ENCODE measurements at places on chromosomes 7 and 10.

DNA sequence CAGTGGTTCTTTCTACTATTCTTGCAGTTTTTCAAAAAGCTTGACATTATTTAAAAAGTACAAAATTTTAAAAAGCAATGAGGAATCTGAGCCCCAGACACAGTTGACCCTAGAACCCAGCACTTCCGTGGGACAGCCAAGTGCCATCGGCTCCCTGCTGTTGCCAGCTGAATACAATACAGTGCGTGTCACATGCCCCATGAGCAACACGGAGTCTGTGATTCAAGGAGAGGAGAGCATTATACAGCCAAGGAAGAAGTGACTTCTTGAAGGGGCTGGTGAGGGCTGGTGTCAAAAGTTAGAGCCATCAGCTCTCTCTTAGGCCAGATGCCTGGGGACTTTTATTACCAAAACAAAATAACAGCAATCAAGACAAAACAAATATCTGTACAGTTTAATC is 123.0 kb upstream of the FGFR2 start:
- no peak overlapping the region for H3K27ac ChIP-seq
- no peaks in the 10 kb centered on the region for H3K4me1 ChIP-seq
- no peaks in the 10 kb centered on the region for H3K36me3 ChIP-seq

- no peak overlapping the region for H3K27ac ChIP-seq
- no peak overlapping the region for H3K4me3 ChIP-seq
- H3K27me3 ChIP-seq, result no peaks in the 10 kb centered on the region
- H3K4me1 ChIP-seq, result peaks cover 29% of the 10 kb centered on the region
These were observed 20.6 kb upstream of the CABCOCO1 start for GRCh38 chr10:61642150-61642571.

GRCh38 chr7:76165106-76165972 is 36.4 kb upstream of the SRRM3 start:
- H3K27me3 ChIP-seq, result no peaks in the 10 kb centered on the region
- H3K4me1 ChIP-seq, result peaks cover 7% of the 10 kb centered on the region
- peak overlapping the region; percentile 99 for H3K27ac ChIP-seq
- DNase-seq, result no peak

DNA sequence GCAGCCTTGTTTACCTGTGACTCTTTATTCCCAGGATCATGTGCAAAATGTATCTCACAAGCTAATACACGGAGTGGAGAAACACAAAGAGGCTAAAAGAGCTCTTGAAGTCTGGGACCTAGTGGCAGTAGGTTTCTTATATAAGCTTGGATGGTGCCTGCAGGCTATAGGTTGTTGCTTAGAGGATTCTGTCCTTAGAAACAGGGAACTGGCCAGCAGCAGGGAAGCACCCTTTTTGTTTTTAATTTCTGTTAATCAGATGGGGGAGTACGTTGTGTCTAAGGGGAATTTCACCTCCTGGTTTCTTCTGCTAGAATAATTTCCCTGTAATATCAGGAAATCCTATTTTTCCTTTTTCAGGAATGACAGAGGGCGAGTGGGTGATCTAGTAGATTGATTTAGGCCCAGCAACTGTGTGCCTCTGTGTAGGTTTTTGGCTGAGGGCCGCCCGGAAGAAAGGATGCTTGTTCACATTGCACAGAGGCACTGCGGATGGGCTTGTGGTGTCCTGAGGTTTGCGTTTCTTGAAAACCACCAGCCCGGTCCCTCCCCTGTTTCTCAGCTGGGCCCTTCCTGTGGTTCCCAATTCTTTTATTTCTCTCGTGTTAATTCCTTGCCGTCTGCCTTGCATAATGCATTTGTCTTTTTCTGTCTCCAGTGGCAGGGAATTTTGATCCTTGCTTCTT is 158.0 kb downstream of the CAMK1D start:
- no peak overlapping the region for H3K4me3 ChIP-seq
- no peak for DNase-seq
- H3K4me1 ChIP-seq, result peaks cover 9% of the 10 kb centered on the region
- no peak overlapping the region for H3K27ac ChIP-seq

DNA sequence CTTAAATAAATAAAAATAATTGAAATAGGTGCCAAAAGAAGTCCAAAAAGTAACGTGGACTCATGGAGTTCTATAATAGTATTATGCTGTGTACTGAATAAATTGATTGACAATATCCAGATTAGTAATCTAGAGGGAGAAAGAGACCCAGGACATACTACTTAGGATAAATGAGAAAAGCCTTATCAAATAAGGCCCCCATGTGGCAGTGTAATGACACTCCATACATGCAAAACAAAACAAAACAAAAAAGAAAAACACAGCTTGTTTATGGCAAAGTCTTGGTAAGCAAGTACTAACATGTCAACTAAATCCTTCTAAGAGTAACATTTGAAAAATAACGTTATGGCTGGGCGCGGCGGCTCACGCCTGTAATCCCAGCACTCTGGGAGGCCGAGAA is 3.6 kb upstream of the RUNDC3B start:
- DNase-seq, result no peak
- no peaks in the 10 kb centered on the region for H3K36me3 ChIP-seq
- peaks cover 26% of the 10 kb centered on the region for H3K27me3 ChIP-seq
- H3K27ac ChIP-seq, result no peak overlapping the region
- H3K4me3 ChIP-seq, result no peak overlapping the region

- peak overlapping the region; percentile 79 for H3K27ac ChIP-seq
- H3K36me3 ChIP-seq, result no peaks in the 10 kb centered on the region
These were observed 2.6 kb upstream of the RFC2 start for GRCh38 chr7:74256491-74257408.

DNA sequence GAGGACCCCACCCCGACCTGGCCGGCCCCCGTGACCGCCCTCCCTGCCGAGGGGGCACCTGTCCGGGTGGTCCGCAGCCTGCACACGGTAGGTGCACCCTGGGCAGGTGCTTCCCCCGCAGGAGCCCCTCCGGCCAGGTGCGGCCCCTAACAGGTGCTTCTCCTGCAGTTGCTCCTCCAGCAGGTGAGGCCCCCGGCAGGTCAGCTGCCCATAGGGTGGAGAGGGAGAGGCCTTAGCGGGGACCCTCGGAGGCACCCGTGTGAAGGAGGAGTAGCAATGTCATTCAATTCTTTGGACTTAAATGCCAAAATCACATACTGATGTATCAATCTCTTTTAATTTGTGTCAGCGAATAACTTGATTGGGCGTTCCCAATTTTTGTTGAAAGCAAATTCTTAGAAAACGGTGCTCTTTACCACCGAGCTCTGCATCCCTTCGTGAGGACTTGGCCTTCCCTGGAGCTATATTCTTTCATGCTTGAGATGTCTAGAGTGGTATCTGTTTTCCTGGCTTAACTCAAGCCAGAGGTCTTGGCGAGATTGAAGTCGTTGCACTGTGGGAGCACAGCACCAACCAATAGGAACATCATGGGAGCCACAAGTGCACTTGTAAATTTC is 738 bp upstream of the NCAPG2 start:
- H3K27ac ChIP-seq, result no peak overlapping the region
- H3K4me3 ChIP-seq, result peak overlapping the region; percentile 91
- DNase-seq, result peak; percentile 44
- no peaks in the 10 kb centered on the region for H3K27me3 ChIP-seq
- peaks cover 8% of the 10 kb centered on the region for H3K36me3 ChIP-seq
- H3K4me1 ChIP-seq, result peaks cover 33% of the 10 kb centered on the region

GRCh38 chr10:50310560-50311174 is 59.4 kb upstream of the ASAH2 start:
- peak; percentile 76 for DNase-seq
- peaks cover 8% of the 10 kb centered on the region for H3K36me3 ChIP-seq
- no peak overlapping the region for H3K27ac ChIP-seq
- H3K4me3 ChIP-seq, result no peak overlapping the region

- no peak overlapping the region for H3K4me3 ChIP-seq
- DNase-seq, result no peak
- no peak overlapping the region for H3K27ac ChIP-seq
- H3K4me1 ChIP-seq, result no peaks in the 10 kb centered on the region
These were observed 220.2 kb downstream of the KCNMA1 start for GRCh38 chr10:77417359-77417758.

DNA sequence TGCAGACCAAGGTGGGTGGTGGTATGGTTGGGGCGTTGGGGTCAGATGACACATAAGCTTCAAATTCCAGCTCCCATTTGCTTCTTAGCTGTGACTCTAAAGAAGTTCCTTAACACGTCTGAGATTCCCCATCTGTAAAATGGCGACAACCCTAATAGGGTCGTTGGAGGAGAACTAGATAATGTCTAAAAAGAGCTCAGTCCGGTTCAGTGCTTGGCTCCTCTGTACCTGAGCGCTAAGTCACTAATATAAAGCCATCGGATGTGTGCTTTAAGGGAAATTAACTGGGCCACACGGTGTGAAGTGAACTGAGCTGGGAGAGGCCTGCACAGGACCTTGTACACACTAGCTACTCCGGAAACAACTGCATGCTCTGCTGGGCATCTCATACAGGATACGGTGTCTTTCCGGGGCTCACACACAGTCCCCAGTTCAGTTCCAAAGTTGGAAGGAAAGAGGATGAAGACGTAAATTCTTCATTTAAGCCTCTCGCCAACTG is 476 bp upstream of the ZFYVE27 start:
- H3K27me3 ChIP-seq, result peaks cover 27% of the 10 kb centered on the region
- peaks cover 4% of the 10 kb centered on the region for H3K36me3 ChIP-seq
- no peak for DNase-seq
- H3K27ac ChIP-seq, result no peak overlapping the region
- H3K4me1 ChIP-seq, result peaks cover 6% of the 10 kb centered on the region
- H3K4me3 ChIP-seq, result no peak overlapping the region

GRCh38 chr10:86657396-86658011 is 3.2 kb downstream of the OPN4 start:
- no peak for DNase-seq
- H3K4me1 ChIP-seq, result no peaks in the 10 kb centered on the region
- no peak overlapping the region for H3K27ac ChIP-seq
- no peaks in the 10 kb centered on the region for H3K27me3 ChIP-seq
- H3K36me3 ChIP-seq, result no peaks in the 10 kb centered on the region

DNA sequence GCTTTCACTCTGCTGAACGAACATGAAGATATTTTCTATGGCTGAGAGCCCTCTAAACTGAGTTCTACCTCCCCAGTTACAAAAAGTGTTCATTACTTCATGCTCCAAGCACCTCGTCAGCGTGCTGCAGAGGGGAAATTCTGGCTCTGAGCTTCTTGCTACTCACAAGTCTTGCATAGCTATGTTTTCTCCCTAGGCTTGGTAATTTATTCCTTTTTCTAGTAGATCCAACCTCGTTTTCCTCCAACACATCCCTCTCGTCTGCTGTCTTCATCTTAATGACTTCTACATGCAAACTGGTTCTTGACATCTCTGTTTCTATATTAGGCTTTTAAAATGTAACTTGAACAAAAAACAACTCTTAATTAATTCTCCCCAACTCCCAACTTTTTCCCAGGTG is 1034.5 kb downstream of the REEP3 start:
- H3K4me1 ChIP-seq, result 0 out of 2 replicates have a peak, but pooled peaks cover 9% of the 10 kb centered on the region
- no peak for DNase-seq
- H3K36me3 ChIP-seq, result no peaks in the 10 kb centered on the region
- no peak overlapping the region for H3K4me3 ChIP-seq
- H3K27ac ChIP-seq, result no peak overlapping the region

DNA sequence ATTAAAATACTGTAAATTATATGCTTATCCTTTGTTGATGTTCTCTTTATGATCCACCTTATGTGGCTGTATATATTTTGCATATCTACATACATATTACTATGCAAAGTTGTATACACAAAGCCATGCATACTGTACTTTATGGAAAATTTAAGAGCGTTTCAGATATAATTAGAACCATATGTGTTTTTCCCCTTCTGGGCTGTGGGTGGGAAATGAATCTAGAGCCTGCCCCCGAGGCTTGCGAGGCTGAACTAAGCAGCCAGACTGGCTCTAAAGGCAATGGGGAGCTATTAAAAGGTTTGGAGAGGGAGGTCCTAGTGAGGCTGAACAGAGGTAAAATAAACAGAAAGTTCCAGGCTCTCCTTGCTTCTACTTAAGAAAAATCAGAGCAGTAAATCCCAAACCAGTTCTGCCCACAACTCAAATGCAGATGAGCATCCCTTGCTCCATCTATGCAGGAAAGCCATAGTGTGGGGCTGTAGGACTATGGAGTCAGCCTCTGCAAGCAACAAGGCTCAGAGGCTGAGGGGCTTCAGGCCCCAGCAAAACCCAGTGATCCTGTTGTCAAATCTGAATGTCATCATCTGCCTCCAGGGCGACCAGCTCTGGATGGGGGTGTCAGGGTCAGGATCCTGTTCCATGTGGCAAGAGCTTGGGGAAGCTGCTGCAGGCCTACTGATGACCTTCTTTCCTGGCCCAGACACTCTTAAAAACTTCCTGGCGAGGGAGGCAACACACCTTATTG is 14.1 kb upstream of the DDIT4 start:
- no peaks in the 10 kb centered on the region for H3K27me3 ChIP-seq
- peak overlapping the region; percentile 96 for H3K27ac ChIP-seq
- H3K36me3 ChIP-seq, result no peaks in the 10 kb centered on the region
- H3K4me1 ChIP-seq, result peaks cover 30% of the 10 kb centered on the region

GRCh38 chr7:8509621-8510020 is 76.2 kb downstream of the NXPH1 start:
- H3K27ac ChIP-seq, result no peak overlapping the region
- no peaks in the 10 kb centered on the region for H3K36me3 ChIP-seq
- H3K4me3 ChIP-seq, result no peak overlapping the region
- H3K27me3 ChIP-seq, result no peaks in the 10 kb centered on the region

GRCh38 chr10:75137533-75138438 is 26.3 kb downstream of the SAMD8 start:
- DNase-seq, result no peak
- peaks cover 5% of the 10 kb centered on the region for H3K4me1 ChIP-seq
- H3K4me3 ChIP-seq, result no peak overlapping the region
- H3K27ac ChIP-seq, result peak overlapping the region; percentile 51
- no peaks in the 10 kb centered on the region for H3K27me3 ChIP-seq
- H3K36me3 ChIP-seq, result no peaks in the 10 kb centered on the region

GRCh38 chr7:80896906-80897598 is 21.8 kb downstream of the SEMA3C start:
- no peak for DNase-seq
- no peaks in the 10 kb centered on the region for H3K36me3 ChIP-seq
- H3K27me3 ChIP-seq, result no peaks in the 10 kb centered on the region
- no peak overlapping the region for H3K4me3 ChIP-seq

DNA sequence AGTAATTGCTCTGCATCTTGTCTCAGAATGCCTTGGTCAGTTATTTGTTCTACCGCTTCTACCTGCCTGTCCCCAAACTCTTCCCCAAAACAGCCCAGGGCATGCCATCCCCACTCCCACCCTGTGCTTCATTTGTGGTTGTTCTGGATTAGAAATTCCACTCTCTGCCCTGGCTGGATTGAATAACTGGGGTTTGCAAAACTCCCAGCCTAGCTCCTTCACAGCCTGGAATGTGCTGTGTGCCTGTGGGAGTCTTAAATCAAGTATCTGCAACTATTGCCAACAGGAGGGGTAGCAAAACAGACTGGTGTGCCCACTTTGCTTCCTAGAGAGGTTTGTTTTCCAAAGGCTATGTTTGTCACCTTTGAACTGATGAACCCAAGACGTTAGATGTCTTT is 24.2 kb downstream of the TSPAN15 start:
- H3K4me3 ChIP-seq, result no peak overlapping the region
- H3K36me3 ChIP-seq, result no peaks in the 10 kb centered on the region
- no peak overlapping the region for H3K27ac ChIP-seq
- no peaks in the 10 kb centered on the region for H3K27me3 ChIP-seq

DNA sequence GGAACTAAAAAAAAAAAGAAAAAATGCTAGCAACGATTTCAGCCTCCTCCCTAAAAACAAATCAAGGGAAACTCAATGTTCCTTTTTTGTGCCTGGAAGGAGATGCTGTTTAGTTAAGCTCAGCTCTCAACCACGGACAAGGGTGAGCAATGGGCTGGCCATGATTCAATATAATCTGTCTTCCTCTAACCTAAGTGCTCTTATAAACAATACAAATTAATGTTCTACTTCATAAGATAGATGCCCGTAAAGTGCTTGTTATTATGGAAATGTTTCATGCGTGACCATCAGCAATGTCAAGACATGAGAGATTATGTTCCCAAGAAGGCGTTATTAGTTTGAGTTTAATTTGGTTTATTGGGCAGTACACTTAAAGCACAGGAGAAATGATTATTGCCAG is 320.3 kb downstream of the SFMBT2 start:
- H3K27me3 ChIP-seq, result no peaks in the 10 kb centered on the region
- 0 out of 2 replicates have a peak, but pooled peaks cover under 1% of the 10 kb centered on the region for H3K4me1 ChIP-seq
- no peak overlapping the region for H3K27ac ChIP-seq
- no peak overlapping the region for H3K4me3 ChIP-seq
- no peaks in the 10 kb centered on the region for H3K36me3 ChIP-seq
